ENCODE measurements at places on chromosomes 13 and 19.

GRCh38 chr13:75870397-75870903 lies 234.3 kb downstream of the LMO7 start:
- DNase-seq, result no peak

DNA sequence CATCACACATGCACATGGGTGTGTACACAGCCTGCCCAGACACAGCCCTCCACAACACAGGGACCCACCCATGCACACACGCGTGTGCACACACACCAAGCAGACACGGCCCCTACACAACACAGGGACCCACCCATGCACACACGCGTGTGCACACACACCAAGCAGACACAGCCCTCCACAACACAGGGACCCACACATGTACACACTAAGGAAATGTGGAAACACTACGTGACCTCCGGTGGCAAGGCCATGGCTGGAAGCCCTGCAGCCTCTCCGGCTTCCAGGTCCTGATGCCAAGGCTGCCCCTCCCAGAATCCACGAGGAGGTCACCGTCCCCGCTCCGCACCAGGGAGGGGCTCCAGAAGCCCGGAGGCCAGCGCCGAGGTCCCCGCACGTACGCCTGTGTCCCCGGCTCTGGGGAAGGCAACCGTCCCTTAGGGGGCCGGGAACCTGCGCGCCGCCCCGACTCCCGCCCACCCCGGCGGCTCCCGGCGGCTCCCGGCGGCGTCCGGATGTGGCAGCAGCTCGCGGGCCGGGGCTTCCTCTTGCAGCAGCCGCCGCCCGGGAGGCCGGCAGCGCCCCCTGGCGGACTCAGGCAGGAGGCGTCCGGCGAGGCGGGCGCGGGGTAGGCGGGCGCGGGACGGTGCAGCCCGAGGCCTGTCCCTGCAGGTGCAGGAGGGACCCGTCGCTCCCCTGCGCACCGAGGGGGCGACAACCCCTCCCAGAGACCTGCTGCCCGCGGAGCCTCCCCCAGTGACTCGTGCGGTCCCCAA lies 29.8 kb upstream of the GRTP1 start:
- peak; percentile 75 for DNase-seq

DNA sequence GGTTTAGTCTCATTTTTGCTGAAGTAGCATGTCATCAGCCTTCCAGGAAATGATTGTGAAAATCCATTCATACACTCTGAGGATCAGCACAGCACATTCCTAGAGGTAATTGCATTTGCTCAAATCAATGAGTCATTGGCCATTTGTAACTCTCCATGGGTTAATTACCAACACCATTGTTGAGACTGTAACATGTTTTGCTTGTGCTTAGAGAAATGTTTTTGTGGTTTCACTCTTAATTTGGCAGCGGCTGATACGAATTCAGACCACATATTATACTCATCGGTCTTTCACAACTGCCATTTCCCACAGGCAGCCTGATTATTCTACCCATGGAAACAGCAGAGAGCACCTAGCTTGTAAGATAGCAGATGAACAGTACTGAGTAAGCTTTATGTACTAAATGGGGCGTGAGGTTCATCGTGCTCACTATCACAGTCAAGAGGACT lies 110.3 kb downstream of the NHLRC3 start:
- no peak for DNase-seq

GRCh38 chr13:89923736-89924135 lies 1423.8 kb upstream of the MIR17HG start:
- DNase-seq, result no peak

DNA sequence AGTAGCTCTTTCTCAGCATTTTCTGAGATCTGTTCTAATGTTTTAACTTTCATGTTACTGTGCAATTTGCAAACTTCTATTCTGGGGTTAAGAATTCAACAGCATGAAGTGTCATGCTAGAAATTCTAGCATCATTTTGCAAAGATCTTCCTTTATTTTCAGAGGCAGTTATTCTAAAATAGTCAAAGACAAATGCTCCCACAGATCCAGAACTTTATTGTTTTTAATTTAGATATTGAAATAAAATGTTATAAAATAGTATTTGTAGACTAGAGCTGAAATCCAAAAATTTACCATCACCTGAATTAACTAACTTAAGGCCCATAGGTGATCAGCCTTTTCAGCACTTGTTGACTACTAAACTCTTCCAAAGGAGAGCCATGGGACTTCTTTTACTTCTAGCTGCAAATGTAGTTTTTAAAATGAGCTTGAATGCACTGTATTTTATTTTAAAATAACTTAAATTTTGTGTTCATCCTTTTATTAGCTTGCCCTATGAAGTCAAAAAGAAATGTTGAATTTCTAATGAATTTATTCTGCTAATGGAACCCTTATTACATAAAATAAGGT lies 3.2 kb downstream of the MAB21L1 start:
- no peak for DNase-seq

GRCh38 chr19:16590876-16591802 lies 18.9 kb upstream of the SLC35E1 start:
- DNase-seq, result no peak

GRCh38 chr13:83386609-83387008 lies 495.7 kb downstream of the SLITRK1 start:
- DNase-seq, result no peak

GRCh38 chr19:45906221-45906620 lies 3.8 kb upstream of the MYPOP start:
- no peak for DNase-seq

- DNase-seq, result no peak
Observed at GRCh38 chr13:76053181-76053580, 417.1 kb downstream of the LMO7 start.

- no peak for DNase-seq
Observed at GRCh38 chr19:49858088-49858985, 7.4 kb downstream of the PTOV1 start.

DNA sequence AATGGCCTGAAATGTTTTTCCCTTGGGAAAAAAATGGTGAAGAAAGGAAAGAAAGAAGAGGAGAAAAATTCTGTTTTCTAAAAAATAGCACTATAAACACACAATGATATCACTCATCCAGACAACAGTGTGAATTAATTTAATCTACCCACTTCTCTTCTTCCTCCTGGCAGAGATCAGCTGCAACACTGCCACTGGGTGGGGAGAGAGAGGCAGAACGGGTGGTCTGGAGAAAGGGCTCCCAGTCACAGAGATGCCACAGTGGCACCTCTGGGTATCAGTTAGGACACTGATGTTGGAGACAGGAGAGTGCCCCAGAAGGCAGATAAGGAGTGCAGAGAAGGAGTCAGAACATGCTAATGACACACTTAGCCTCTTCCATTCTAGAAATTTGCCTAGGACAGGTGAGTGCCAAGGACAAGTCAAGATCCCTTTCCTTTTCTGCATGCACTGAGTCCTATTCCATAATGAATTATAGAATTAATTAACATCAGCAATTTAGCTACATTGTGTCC lies 168.6 kb downstream of the SUCLA2 start:
- DNase-seq, result no peak

DNA sequence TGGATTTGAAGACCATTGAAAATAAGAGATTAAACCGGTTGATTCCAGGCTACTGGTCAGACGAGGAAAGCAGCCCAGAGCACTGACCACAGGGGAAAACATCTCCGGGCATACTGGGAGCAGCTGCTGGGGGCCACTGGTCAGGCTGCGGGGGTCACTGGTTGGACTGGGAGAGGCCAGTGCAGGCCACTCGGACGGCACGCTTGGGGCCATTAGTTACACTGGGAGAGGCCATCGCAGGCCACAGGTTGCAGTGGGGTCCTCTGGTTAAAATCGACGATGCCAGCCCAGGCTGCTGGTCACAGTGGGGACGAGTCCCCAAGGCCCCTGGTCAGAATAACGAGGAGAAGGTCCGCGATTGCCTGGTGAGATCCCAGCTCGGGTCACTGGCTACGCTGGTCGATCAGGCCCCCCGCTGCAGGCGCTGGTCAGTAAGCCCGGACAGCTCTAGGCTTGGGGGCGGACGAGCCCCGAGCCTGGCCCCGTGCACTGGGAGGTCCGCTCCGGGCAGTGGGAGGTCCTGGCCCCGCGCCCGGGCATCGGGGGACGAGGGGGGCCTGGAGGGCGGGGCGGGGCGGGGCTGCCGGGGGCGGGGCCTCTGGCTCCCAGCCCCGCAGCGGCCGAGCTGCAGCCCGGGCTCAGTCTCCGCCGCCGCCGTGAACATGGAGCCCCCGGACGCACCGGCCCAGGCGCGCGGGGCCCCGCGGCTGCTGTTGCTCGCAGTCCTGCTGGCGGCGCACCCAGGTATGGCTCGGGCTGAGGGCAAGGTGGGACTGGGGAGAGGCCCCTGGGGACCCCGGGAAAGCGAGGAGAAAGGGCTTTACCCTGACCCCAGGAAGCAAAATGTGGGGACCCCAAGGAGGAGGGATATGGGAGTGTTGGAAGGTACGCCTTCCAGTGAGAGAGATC lies at the start of gene BCAM:
Gene BCAM (plus strand): TSS at position 641 of the 909 bp plus-strand sequence. CDS start 22 bp downstream, at position 663.
- DNase-seq, result no peak

GRCh38 chr13:40770934-40771618 lies at the start of gene MRPS31:
TSS of gene MRPS31 (minus strand) at chr13:40771190. CDS start at chr13:40771136, 54 bp downstream.
- DNase-seq, result peak; percentile 94

GRCh38 chr19:45670670-45671453 lies 2.8 kb downstream of the GIPR start:
- DNase-seq, result peak; percentile 44

DNA sequence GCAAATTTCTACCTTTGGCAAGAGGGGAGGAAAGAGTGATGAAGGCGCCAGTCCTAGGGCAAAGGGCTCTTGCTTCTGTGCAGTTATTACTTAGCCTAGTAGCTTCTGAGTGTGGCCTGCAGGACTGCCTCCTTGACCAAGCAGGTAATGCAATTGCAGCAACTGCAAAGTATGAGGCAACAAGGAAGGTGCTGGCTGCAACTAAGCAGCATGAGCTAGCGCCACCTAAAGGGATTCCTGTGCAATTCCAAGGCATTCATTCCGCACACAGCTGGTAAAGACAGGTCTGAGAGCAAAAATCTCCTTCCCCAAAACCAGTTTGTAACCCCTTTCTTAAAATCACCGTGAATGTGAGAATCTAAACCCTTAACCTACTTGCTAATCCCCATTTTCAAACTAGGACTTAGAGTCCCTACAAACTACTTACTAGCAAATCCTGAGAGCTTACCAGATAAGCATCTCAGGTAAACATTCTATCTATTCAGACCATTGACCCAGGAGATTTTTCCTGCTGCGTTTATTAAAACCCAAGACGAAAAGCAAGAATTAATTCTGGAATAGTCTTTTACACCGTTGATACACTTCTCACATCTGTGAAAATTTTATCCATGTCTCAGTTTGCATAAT lies 62.9 kb downstream of the DCT start:
- DNase-seq, result no peak

DNA sequence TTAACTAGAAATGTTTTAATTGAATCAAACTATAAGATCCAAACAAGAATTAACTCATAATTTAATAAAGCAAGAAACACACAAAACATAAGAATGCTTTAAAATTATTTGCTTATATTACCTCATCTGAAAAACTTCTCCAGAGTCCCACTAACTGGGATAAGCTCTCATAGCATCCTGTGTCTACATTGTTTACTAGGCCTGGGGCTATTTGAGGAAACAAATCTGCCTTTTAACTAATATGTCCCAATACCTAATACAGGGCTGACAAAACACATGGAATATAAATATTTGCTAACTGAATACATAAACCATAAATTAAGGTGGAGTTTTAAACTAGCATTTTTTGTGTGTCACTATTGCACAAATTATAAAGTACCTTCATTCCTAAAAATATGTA lies 1399.8 kb upstream of the SLC10A2 start:
- DNase-seq, result no peak

- DNase-seq, result peak; percentile 80
Observed at GRCh38 chr19:47813304-47813994, 8.3 kb upstream of the CRX start.

DNA sequence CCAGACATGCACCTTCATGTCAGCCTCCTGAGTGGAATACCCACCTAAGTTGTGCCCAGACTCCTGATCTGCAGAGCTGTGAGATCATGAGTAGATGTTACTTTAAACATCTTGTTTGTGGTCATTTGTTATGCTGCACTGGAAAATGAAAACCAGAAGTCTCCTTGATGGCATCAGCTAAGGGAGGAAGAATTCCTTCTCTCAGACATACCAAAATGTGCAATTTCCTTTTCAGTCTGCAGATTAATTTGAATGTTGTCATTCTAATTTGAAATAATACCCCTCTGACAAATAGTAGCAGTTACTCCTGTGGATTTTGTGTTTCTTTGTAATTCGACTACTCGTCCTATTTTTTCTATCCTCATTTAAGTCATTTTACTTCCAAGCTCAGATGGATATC lies 59.3 kb downstream of the ITGBL1 start:
- DNase-seq, result no peak

GRCh38 chr13:36752673-36753072 lies 66.3 kb upstream of the RFXAP start:
- no peak for DNase-seq

DNA sequence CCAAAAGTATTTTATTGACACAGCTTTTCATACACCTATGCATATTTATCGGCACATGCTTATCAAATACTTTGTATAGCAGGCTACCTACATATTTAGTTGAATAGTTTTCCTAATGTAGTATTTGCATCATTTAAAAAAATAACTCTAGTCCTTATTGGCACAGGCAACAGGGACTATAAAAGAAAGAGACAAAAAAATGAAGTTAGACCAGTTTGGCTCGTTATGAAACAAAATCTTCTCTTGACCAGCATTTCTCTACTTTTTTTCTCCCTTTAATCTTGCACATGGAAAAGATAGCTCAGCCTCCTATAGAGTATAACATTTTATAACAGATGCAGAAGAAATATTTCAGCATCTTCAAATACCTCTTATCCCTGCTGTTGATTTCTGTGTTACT lies 794.8 kb upstream of the MIR17HG start:
- DNase-seq, result no peak

DNA sequence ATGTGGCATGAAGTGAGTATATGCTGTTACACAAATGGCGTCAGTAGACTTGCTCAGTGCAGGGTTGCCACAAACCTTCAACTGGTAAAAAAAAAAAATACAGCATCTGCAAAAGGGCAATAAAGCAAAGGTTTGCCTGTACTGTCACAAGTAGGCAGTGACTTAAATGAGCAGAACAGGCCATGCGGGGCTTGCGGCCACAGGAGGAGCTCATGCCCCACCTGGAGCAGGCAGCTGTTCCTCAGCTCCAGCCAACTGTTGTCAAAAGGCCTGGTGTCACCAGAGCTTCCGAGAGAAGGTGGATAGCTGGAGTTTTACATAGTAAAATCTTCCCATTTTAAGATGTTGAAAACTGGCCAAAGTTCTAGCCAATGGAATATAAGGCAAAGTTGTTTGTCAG lies 7.7 kb downstream of the ATP7B start:
- DNase-seq, result no peak

GRCh38 chr13:65937251-65937650 lies 1292.9 kb downstream of the PCDH9 start:
- no peak for DNase-seq

Data from activated CD8-positive, alpha-beta memory T cell treated with anti-CD3 and anti-CD28 coated beads, Interleukin-2, amount 50 U/mL, for 4 hours (primary cell).